ENCODE measurements at places on chromosomes 1 and 21.

DNA sequence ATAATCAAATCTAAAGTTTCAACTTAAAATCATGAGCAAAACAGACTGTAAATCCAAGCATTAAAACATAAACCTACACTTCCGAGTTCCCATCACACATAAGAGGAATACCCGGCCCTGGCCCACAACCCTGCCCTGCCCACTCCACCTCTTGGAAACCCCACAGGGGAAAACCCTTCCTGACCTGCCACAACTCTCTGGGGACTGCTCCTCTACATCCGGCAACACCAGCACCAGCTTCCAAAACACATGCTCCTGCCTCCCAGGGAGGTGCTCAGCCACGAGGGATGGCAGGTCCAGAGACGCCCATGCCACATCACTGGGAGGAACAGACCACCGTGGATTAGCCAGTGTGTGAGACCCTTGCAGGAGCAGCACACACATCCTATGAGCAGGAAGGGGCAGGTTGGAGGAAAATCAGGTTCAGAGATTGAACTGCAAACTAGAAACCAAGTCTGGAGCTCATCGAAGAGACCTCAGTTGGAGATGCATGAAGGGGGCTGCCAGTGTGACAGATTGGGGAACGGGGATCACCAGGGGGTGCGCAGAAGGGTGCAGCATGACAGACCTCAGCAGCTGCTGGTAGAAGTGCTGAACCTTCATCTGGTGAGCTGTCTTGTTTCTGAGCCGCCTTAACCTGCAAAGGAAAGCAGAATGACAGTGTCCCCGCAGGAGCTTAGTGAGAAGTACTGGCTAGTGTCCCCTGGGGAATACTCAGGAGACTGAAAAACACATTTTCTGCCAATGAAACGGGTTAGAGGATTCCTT is 25.8 kb upstream of the LSS start:
- DNase-seq: no peak

GRCh38 chr1:210568631-210569030 is 239.9 kb downstream of the HHAT start:
- DNase-seq: no peak

- no peak for DNase-seq
Measured at GRCh38 chr1:5341471-5341870, 650.8 kb downstream of the NPHP4 start.

DNA sequence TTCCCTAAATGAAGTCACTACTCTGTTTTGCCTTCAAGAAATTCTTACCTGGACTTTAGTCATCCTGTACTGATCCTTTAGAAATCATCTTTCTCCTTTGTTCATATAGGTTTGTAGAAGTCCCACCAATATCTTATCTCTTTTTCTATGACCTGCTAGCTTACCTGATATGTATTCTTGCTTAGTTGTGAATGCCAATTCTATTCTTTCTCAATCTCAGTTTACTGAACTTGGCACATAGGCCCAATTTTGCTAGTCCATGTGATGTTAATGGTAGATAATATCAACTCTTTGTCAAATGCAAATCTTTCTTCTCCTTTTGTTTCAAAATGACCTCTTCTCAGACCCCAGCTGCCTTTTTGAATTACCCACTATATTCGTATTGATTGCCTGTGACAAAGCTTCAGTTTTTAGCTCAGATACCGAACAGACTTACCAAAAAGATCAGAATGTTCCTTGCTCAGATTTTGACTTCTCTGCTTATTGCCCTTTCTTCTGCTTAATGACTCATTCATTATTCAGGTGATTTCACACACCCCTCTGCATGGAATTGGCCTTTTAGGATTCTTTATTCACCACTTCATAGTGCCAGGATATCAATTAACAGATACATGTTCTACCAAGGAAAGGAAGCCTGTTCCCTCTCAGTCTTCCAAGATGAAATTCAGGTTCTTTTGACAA is 20.6 kb downstream of the IPO9 start:
- DNase-seq: no peak

GRCh38 chr1:59693406-59693805 is 121.3 kb upstream of the HOOK1 start:
- no peak for DNase-seq

- DNase-seq: no peak
Measured at GRCh38 chr1:111192658-111193519, 7.6 kb downstream of the DENND2D start.

DNA sequence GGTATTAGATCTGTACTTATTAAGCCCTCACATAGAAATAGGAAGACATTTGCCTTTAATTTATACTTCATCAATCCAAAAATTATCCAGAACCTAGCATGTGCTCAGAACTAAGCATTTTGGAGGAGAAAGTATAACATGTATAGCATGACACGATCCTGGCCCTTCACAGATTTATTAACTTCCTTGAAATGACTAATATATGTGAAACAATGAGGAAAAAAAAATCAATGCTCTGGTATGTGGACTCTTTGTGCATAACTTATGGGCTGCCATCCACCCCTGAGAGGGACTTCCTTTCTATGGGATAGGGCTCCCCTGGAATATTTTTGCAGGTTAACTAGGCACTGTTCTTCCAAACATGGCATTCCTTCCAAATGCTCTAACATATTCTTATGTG is 36.6 kb downstream of the CCDC185 start:
- DNase-seq: no peak

GRCh38 chr1:59732214-59732955 is 82.4 kb upstream of the HOOK1 start:
- DNase-seq: no peak

DNA sequence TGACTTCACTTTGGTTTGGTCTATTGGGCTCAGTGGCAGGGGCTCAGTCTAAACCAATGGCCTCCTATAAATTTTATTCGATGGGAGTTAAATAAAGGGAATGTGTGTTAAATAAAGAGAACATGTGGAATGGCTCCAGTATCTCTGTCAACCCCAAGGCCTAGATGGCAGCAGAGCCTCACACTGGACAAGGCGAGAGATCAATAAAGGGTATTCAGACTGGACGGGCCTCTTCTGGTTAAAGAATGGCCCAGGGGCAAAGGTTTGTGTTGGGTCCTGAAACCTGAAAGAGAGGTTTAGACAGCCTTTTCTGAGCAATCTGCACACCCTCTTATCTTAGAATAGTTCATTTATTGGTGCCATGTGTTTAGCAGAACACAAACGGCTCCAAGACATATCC is 34.7 kb downstream of the SH3BP5L start:
- no peak for DNase-seq

DNA sequence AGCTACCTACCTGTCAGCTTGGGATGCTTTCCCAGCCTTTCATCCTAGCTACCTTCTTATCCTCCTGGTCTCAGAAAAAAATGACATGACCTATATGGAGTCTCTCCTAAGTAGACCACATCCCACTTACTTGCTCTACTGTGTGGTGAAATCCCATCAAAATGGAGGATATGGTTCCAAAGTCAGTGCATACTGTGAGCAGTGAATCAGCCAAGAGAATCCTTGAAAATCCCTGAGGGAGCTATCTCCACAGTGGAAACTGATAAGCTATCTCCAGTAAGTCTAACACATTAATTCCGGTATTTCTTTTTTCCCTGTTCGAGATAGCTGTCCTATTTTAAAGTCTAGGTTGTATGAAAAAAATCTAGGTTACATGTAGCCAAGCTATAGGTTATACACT is 189.7 kb downstream of the FGGY start:
- no peak for DNase-seq

GRCh38 chr1:181319907-181320306 is 163.4 kb upstream of the CACNA1E start:
- no peak for DNase-seq

DNA sequence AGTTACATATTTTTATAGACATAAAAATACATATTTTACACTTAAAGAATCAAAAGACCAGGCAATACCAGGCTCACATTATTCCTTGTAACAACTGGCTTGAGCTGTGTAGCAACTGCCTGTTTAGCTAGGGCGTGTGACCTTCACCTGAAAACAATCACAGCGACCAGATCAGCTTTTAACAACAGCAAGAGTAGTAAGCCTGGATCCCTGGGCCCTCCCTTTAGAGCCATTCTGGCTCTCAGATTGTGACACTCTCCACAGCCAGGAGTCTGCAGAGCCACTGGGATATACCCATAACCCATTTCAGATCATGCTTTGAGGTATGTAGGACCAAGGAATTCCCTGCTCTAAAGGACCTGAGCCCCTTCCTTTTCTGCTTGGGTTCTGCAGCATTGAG is 29.4 kb upstream of the GNG4 start:
- no peak for DNase-seq

GRCh38 chr1:52234708-52235107 is 92.8 kb downstream of the ZFYVE9 start:
- DNase-seq: no peak

- DNase-seq: no peak
Measured at GRCh38 chr1:32714277-32714676, 11.7 kb upstream of the SYNC start.

GRCh38 chr1:107897438-107898345 is 67.3 kb downstream of the VAV3 start:
- no peak for DNase-seq

- DNase-seq: no peak
Measured at GRCh38 chr1:206062464-206062863, 9.5 kb downstream of the RHEX start.

DNA sequence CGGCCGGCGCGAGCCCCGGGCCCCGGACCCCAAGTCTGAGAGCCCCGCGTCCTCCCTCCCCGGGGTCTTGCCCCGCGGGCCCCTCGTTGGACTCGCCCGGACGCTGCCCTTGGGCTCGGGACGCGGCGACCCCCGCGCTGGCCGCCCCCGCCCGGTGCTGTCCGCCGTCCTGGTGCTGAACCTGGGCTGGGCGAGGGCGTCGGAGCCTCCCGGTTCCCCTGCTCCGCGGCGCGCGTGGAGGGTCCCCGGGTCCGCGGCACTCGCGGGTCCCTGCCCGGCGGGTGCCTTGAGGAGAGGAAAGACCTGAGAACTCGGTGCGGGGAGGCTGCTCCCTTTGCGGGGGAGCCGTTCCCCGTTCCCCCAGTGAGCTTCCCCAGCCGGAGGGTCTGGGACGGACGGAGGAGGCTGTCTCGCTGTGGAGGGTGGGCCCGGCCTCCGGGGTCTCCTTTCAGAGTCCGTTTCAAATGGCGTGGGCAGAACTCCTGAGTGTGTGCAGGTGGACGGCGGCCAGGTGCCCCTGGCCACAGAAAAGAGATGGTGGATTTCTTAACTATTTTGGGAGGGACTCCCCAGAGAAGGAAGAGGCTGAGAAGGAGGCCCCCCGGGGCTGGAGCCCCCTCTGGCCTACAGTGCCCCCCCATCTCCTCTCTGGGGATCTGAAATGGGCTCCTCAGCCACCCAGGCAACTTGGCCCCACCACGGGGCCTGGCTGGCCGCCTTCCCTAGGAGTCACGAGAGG is 595 bp downstream of the GABRD start:
- DNase-seq: no peak

DNA sequence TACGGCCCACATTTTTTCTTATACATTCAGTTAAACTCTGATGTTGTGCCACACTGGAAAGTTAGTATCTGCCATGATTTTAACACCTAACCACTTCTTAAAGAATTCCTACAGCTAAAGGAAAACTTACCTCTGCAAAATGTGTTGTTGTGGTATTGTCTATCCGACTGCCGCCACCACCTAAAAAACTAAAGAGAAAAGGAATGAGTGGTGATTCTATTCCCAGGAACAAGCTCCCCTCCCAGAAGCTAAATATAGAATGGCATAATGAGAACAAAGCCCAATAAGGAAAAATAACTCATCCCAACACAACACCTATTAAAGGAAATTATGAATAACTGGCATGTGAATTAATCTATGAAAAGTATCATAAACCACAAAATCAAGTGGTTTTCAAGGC is 39.5 kb downstream of the RNF115 start:
- no peak for DNase-seq

GRCh38 chr1:192513697-192514096 is 61.9 kb upstream of the RGS1 start:
- DNase-seq: no peak

GRCh38 chr1:12618965-12619791 is 1.2 kb upstream of the DHRS3 start:
- no peak for DNase-seq

DNA sequence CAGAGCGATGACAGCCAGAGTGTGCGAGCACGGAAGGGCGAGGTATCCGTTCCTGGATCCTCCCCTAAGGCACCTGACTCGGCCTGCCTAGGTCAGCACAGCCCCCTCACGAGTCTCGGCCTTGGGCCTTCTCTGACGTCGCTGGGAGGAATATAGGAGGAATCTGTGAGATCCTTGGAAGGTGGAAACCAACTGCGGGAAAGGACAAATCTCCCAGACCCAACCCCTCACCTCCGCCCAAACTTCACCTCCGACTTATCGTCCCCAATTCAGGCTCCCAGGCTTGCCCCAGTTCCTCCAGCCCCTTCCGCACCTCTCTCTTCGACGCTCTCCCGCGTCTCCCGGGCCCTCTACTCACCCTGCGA is 494 bp downstream of the APH1A start:
- DNase-seq: no peak

DNA sequence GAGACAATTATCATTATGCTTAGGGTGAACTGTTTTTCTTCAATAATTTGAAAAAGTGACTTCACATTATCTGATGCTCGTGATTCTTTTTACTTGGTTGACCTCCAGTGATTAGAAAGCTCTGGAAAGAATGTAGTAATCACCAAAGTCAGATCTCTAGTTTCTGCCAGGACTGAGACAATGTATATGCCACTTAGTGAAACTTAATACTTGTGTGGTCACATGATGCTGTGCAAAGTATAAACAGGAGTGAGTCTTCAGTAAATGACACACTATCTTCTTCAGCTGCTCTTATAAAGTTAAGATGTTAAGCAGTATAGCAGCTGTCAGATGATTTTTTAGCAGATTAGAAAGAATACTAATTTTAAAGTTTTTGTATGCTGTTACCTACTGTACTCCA is 17.2 kb downstream of the VCAM1 start:
- peak; percentile 20 for DNase-seq

DNA sequence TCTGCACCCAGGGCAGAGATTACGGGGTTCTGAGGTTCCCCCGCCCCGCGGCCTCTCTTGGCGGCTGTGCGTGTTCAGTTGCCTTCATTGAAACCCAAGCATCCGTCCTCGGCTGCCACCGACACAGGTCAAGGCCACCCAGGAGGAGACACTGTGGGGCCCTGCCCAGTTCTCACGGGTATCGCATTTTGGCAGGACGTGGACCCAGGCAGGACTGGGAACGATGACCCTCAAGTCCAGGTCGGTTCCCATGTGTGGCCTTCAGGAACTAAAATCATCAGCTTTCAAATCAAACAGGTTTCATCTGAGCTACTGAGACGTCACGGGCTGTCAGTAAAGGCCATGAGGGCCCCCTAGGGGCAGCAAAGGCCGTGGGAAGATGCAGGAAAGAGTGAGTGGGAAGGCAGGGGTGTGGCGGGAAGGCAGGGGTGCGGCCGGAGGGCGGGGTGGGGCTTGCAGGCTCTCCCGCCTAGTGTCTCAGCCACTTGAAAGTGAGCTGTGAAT is 7.0 kb upstream of the C1orf174 start:
- no peak for DNase-seq

DNA sequence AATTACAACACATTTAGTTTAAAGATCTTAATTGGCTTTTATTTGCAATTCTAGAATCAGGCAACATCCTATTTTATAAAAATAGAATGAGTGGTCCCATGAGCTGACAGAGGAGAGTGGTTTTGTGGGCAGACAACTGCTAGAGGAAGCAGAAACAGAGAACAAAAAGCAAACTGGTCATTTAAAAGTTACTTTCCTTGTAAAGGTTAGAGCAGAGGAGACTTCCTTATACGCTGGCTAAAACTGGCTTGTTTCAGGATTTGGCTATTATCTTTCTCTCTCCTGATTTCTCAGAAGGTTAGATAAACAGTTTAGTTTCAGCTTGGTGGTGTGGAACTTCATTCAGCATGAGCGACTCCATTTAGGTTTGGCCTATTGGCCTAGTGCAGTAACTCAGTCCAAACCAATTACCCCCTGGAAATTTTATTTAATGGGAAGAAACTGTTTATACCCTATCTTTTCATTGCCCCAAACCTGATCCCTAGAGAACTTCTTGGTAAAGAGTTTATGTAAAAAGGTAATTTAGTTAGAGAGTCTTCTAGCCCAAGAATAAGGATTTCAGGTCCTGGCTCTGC is 32.2 kb upstream of the IL20 start:
- no peak for DNase-seq
